ENCODE measurements at places on chromosomes 3 and 15.
A peak's percentile ranks its signal among the peaks of the same experiment; 100 is the strongest.

DNA sequence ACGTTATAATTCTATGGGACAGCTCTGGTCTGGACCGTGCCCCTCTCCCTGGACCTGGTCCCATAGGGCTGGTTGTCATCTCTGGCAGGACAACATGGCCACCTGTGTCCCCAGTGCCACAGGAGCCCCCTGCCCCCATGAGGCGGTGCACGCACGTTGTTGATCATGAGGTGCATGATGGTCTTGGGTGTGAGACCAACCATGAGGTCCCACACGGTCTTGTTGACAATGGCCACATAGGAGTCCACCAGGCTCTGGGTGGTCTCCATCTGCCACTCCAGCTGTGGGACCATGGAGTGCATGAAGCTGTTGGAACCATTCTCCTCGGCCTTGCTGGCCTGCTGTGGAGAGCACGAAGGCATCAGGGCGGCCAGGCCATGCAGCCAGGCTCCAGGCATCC lies 19.7 kb downstream of the GOLGA6D start:
- no peak for DNase-seq

- no peak for DNase-seq
These were observed 163.7 kb upstream of the TP63 start for GRCh38 chr3:189467451-189467850.

DNA sequence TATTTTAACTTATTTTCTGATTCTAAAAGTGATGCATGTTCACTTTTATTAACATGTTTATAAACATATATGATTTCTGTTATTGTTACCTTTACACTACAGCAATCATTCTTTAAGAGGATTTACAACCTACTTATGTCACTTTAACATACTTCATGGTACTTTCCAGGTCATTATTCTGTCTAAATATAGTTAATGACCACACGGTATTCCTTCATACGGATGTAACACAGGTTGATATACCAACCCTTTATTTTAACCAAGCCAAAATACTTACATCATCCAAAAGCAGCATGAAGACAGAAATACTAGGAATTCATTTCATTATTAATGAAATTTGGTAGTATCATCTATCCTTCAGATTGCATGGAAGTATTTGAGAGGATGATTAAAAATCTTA lies 18.6 kb downstream of the PIK3R4 start:
- DNase-seq: no peak

DNA sequence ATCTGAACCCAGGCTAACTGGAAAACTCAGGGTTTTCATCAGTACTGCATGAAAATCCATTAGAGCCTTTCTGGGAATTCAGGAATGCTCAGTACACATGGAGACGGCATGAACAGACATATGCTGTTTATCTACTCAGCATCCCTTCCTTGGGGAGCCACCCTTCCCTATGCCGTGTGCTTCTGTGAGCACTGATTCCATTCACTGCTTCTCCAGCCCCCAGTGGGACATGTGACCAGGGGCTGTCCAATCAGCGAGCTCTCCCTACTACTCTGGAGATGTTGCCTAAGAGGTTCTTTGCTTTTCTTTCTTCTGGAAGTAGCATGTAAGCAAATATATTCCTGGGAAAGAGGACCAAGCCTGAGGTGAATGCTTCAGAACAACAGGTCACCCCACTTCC lies 5.6 kb upstream of the PCOLCE2 start:
- DNase-seq: no peak

- DNase-seq: no peak
These were observed 246.9 kb upstream of the LRTM1 start for GRCh38 chr3:55174747-55175146.

GRCh38 chr3:140344601-140345205 lies 333.2 kb upstream of the TRIM42 start:
- DNase-seq: no peak

DNA sequence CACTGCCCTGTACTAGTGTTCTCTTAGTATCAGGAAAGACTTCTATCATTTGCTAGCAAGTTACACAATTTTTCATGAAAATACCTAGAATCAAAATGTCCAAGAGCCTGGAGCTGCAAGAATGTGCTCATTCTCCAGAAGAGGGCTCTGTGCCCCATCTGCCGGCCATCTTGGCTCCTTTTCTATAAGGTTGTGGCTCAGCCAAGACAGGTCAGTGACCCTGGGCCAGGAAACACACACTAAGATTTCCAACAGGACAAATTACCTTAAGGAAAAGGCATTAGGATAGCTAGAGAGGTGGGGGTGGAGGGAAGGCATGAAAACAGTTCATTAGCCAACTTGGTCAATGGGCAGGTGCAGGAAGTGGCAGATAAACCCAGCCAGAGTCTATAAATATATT lies 20.7 kb downstream of the TIMP4 start:
- no peak for DNase-seq

DNA sequence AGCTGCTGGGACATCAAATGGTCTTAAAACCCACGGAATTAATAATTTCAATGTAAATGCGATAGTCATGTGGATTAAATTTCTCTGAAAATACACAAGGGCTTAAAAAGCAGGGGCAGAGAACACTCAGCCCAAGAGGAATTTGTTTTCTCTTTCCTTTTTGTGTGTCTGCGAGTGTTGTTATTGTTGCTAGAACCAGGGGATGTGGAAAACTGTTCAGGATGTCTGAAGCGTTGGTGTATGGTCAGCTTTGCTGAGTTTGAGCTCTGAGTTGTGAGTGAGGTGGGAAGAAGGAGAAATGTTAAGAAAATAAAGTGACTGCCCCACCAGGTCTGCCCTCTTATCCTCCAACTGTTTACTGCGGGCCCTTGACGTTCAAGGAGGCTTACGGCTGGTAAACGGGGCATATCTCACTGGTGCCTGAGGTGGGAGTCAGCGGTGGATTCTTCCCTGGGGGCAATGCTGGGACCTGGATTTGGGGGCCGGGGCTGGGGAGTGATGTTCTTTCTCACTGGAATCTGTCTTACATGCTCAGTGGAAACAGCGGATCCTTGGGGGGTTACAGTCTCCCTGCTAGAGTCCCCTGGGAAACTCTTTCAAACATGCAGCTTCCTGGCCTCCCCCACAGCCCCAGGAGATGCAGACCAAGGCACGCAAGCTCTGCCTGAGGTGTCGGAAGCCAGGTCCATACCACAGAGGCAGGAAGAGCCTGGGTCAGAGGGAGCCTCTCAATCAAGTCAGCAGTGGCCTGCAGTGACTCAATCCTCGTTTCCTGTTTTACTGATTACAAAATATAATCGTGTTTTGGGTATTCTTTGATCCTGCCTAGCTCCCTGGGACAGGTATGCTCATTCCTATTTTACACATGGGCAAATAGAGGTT lies 41.8 kb downstream of the ITGA11 start:
- no peak for DNase-seq

DNA sequence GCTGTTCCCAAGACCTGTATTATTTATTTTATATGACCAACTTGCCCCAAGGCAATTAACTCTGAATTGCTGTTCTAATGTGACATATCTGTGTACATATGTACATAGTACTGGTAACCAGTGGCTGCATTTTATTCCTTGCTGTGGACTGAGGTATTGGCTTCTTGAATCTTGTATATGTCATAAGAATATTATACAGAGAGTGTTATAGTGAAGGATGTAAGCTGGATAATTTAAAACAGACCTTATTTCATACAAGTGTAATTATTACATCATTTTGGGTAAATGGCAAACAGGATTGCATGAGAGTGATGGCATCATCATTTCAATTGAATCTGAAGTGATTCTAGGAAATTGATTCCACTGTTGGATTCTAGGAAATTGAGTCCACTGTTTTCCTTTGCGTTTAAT lies 32.9 kb downstream of the B3GALNT1 start:
- DNase-seq: no peak

GRCh38 chr15:91711384-91712033 lies 142.0 kb upstream of the SLCO3A1 start:
- DNase-seq: no peak

GRCh38 chr3:30681649-30682211 lies 75.3 kb downstream of the TGFBR2 start:
- peak; percentile 74 for DNase-seq

DNA sequence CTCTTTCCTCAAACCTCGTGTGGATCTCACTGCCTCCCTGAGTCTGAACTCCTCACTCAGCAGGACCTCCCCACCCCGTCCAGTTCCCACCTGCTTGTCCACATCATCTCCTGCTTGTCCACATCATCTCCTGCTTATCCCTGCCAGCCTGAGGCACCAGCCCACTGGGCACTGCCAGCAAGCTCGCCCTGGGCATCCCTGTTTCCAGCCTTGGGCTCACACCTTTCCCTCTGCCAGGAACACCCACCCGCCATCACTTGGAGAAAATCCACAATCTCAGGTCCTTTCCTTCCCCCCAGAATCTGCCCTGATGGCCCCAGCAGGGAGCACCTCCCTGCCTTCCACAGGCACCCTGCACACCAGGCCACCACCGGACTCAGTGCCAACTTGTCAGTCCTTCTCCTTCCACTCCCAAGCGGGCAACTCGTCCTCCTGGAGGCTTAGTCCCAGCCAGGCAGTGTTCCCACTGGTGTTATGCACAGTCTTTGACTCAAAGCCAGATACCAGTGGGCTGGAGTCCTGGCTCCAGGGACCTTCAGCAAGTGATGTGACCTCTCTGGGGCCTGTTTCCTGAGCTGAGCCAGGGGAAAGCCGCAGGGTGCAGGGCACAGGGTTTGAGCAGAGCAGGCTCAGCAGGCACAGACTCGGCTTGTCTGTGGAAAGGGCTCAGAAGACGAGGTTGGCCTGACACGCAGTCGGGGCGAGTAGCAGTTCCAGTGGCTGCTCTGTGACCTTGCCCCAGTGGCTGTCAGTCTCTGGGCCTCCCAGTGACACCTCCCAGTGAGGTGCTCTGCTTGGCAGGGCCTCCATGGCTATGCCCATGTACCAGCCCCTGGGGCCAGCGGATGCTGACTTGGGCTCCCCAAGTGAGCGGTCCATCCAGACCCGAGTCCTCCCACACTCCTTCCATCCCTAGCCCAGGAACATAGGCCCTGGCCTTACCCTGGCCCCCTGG lies 9.5 kb upstream of the MESP2 start:
- DNase-seq: no peak

- DNase-seq: no peak
These were observed 62.8 kb downstream of the OTOL1 start for GRCh38 chr3:161559177-161559998.

GRCh38 chr3:50890688-50891344 lies 216.1 kb downstream of the DOCK3 start:
- DNase-seq: no peak

GRCh38 chr3:97896547-97896946 lies 74.7 kb downstream of the CRYBG3 start:
- DNase-seq: no peak

DNA sequence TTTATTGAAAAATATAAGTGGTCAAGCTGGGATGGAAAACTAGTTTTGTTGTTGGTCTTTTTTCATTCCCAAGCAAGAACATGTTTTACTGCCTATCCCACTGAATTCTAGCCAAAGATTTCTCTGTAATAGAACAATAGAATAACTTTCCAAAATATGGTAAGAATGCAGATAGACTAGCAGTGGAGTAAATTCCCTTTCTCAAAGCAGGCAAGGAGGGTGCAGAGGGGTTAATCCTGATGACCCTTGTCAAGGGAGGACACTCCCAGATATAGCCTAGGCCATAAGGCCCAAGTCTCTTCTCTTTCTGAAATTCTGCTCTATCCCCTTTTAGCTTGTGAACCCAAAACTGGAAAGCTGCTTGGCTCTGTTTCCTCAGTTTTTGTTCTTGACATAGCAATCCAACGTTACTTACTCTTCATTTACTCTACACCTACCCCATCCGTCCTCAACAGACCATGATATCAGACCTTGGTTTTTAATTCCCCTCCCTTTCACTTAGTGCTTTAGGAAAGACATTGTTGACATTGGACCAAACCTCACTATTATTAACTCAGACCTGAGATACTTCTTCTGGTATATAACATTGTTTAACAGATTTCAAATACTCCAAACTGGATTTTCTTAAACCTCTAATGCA lies 453.6 kb upstream of the THBS1 start:
- no peak for DNase-seq

GRCh38 chr3:988785-989184 lies 104.0 kb upstream of the CNTN6 start:
- DNase-seq: no peak

- DNase-seq: no peak
These were observed 775 bp downstream of the TTC21A start for GRCh38 chr3:39108200-39108710.

DNA sequence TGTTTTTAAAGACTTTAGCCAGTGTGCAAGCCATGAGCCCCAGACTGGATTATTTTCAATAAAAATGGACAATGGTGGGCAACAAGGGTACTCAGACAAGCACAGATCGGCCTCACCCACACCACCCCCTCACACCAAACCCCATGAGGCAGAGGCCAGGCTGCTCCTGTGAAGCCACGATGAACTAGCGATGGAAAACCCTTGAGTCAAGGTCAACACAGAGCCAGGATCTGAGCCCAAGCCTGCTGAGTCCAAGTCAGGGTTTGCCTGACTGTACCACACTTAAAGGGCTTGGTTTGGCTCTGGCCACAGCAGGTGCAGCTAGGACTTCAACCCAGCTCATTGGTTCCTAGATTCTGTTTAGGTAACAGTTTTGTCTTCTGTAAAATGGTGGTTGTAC lies 131.5 kb upstream of the SLC2A2 start:
- DNase-seq: no peak

- DNase-seq: no peak
These were observed 3.7 kb downstream of the TM6SF1 start for GRCh38 chr15:83111149-83111548.

GRCh38 chr3:82506204-82506603 lies 744.8 kb upstream of the GBE1 start:
- DNase-seq: no peak

DNA sequence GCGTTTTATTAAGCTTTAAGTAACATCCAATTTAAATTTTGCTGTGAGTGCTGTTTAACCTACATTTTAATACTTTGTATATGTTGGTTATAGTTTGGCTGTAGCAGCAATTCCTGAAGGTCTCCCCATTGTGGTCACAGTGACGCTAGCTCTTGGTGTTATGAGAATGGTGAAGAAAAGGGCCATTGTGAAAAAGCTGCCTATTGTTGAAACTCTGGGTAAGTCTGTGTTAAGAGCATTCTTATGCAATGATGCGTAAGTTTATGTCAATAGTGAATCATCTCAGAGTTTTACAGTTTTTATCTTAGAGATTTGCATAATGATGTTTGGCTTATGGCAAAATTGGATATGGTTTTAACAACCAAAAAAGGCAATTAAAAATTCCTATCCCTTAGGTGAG lies 62.7 kb downstream of the ASTE1 start:
- no peak for DNase-seq

GRCh38 chr3:143060906-143061305 lies 58.7 kb upstream of the CHST2 start:
- no peak for DNase-seq

DNA sequence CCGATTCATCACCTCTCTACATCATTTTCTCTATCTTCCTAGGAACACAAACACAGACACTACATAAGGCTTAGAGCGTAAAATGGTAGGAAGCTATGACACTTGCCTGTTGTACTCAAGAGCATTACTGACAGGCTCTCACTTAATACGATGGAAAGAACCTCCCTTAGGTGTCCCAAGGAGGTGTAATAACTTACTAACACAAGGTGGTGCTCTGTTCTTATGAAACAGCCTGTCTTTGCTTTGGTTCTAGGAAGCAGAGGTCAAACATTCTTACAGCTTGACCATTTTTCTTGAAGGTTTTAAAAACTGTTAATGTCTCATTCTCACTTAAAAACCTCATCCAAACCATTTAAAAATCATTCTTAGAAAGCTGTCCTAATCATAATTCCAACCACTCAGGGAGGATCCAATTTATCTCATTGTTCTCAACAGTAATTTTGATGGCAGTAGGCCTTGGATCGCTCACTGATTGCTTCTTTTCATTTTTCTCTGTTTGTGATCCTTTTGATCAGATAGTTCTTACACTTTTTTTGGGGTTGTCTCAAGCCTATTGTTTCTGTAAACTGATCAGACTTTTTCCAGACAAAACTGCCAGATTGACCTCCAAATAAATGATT lies 317.8 kb upstream of the AGTR1 start:
- DNase-seq: no peak

- no peak for DNase-seq
These were observed 34.0 kb downstream of the PLEKHO2 start for GRCh38 chr15:64875641-64876223.
